COR-L47 (cell line): ENCODE measurements at places on chromosomes 16 and 17.

DNA sequence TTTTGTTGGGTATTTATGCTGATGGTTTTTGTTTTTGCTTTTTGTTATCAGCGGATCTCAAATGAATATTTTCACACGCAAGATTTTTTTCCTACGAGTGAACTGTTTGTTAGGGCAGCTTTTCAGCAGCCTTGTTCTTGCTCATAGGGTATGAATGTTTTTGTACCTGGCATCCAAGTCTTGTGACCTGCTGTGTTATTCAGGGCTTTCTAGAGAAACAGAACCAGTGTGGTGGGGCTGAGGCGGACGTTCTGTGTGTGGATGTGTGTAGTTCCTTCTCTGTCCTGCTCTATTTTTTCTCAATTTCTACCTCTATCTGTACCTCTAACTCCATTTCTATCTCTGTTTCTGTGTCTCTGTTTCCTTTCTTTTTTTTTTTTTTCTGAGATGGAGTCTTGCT is 78.3 kb downstream of the SNX29 start:
- no peak for DNase-seq

- no peak for DNase-seq
Observed at GRCh38 chr16:1541293-1542165, 8.1 kb downstream of the TMEM204 start.

DNA sequence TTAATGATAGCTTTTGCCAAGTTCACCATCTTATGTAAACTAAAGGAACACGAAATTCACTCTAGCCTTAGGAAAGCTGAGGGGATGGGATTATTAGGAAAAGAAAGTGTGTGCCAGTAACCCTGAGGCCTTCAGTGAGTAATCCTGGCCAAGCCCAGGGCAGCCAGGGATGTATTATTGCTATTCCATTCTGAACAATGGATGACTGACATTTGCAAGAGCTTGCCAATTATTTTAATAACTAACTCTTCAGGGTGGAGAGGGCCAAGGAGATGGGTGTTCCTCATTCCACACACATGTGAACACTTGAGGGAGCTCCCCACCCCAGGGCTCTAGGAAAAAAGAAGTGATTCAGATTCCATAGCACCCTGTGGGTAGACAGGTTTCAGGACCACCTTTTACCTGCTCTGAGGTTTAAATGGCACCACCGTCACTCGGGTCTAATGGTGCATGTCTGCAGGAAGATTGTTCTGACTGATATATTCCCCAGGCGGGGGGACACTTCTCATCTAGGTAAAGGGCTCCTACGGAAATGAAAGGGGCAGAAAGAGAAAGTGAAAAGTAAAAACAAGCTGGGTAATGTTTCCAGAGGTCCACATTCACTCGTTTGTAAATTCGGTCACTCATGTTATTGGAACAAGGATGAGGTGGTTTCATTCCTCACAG is 41.5 kb downstream of the TK2 start:
- no peak for DNase-seq

GRCh38 chr16:77705351-77705750 is 17.0 kb upstream of the NUDT7 start:
- DNase-seq = peak; percentile 44

DNA sequence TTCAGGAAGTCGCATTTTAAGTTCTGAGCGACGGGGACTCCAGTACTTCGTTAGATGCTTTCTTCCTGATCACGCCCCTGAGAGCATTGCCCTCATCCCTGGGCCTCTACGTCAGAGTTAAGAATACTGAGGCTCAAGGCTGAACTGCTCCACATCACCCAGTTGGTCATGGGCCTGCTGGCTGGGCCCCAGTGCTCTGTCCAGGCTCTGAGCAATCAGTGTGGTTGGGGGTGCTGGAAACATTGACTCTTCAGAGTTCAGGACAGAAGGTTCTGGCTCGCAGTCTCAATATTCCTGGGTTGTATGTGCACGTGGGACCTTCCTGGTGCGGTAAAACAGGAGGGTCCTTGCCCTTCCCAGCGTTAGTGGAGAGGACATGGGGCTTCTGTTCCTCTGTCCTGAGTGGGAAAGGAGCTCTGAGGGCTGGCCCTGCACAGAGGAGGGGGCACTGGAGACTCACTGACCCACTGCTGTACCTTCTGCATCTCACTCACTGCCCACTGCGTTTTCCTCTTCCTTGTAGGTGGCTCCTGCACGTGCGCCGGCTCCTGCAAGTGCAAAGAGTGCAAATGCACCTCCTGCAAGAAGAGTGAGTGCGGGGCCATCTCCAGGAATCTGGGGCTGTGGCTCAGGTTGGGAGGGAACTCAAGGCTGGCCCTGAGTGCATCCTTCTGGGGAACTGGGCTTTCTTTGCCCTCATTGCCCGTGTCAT is 518 bp downstream of the MT1E start:
- no peak for DNase-seq

DNA sequence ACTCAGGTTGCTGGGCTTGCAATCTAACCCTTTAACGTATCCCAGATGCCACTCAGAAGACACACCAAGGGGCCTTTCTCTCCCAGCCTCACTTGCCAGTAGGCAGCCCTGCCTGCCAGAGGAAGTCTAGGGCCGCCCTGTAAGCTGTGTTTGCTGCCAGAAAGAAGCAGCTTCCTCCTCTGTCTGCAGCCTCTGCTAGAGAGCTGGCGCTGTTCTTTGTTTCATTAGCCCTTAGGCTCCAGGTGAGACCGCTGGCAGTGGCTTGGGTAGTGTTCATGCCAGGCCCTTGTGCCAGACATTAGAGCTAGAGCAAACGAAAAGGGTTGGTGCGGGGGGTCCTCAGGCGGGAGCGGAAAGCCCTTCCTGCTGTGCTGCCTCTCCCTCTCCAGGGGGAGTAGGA is 8.9 kb downstream of the CTRL start:
- DNase-seq = peak; percentile 90

DNA sequence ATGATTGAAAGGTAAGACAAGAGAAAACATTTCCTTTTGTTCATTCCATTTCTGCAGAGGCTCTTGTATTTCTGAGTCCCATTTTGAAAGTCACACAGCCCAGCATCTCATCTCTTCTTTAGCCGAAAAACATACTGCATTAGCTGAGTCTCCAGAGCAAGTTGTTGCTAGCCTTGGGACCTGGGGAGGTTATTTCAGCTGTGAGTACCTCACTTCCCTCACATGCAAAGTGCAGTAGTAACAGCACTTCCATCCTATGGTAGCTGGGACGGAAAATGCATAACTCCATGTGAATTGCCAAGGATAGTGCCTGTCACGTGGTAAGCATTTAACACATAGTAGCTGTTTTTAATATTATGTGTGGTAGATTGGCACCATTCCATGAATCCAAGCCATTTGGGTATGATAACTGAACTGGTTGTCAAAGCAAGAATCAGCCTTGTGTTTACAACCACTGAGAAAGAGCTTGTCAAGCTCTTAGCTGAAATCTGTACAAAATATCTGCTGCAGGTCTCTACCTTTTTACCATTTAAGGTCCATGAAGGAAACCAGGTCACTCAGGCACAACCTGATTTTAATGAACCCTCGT is 345.7 kb downstream of the CDH13 start:
- DNase-seq = no peak

- no peak for DNase-seq
Observed at GRCh38 chr17:76404976-76405563, 20.7 kb downstream of the SPHK1 start.

DNA sequence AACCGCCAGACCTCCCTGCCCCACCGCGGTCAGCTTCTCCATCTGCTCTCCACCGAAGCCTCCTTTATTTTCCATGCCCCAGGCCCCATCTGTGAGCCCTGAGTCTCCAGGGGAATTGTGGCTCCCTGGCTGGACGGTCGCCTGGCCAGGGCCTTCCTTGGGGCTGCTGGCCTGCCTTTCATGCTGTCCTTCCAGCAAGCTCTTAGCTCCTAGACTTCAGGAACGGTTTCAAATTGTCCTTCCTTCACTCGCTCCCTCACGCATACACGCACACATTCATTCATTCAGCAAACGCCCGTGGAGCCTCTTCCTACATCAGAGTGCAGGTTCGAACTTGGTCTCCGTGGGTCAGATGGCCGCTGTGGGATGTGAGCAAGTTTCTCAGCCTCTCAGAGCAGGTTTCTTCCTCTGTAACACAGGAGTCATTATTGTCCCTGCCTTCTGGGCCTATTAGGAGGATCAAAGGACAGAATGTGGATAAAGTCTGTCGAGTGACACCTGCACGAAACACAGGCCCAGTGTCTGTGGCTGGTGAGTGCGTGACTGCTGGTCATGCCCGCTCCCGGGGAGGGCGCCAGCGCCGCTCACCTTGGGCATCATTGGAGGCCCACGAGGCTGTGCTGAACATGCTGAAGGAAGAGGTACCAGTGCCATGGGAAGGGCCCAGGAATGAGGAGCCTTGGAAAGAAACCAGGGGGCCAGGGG is 18.7 kb upstream of the GSE1 start:
- DNase-seq = no peak

DNA sequence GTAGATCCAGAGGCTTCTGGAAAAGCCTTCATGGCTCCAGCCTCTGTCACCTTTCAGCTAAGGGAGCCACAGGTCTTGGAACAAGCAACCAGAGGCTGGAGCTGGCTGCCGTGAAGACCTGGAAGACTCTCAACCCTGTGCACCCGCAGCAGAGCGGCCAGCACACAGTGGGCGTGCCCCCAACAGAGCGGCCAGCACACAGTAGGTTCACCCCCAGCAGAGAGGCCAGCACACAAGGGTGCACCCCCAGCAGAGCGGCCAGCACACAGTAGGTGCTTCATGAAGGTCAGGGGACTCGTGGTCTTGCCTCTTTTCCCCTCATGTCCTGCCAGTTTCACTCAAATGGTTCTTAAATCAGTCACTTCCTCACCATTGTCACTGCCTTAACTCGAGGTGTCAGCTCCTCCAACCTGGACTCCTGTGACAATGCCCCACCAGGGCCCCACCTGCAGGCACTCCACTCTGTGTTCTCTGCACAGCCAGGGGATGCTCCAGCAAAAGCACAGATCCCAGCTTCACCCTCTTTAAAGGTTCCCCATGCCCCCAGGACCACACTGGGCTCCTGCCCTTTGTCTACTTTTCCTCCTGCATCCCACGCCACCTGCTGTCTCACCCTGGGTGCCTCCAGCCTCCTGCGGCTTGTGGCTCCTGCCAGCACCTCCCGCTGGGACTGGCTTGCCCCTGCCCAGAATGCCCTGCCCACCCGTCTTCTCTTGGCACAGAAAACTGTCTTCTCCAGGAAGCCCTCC is 42.4 kb upstream of the DOC2B start:
- no peak for DNase-seq

DNA sequence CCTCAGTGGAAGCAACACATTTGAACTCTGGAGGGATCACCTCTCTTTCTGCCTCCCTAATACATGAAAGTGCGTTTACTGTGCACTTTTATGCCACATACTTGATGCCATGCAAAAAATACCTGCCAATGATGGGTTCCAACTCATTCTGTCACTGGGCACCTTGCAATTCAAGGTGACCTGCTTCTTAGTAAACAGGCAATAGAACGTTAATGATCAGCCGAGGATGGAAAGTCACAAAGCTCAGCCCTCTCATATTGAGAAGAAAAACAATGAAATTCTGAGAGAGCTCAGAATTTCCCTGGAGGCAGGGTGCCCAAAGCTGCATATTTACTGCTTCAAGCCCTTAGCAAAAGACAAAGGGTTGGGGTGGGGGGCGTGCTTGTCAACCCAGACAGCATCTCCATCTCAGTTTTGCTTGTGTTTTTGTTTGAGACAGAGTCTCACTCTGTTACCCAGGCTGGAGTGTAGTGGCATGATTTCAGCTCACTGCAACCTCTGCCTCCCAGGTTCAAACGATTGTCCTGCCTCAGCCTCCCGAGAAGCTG is 23.2 kb downstream of the LITAF start:
- no peak for DNase-seq

- DNase-seq = peak; percentile 1
Observed at GRCh38 chr16:15682105-15682570, 32.1 kb downstream of the NDE1 start.

DNA sequence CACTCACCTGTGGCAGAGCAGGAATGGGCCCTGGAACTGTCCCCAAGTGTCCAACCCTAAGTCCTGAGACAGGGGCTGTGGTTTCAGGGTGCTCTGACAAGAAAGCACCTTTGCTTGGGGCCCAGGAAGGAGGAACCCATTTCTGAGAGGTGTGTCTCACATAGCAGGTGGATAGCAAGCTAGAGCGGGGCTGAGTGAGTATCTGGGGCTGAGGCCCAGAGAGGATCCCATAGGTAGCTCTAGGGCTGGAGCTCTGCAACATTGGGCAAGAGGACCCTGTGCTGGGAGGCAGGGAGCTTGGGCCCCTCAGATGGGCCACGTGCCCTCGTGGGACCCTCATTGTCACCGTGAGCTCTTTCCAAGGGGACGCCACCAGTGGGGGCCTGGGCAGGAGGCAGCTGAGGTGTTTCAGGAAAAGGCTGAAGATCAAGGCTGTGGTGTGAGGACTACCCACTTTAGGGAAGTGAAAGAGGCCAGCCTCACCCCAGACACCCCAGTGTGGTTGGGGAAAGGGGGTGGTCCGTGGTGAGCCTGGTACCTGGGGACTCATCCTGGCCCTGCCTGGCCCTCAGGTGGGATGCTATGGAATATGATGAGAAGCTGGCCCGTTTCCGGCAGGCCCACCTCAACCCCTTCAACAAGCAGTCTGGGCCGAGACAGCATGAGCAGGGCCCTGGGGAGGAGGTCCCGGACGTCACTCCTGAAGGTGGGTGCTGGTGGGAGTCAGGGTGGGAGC is 5.3 kb downstream of the DEF8 start:
- no peak for DNase-seq

DNA sequence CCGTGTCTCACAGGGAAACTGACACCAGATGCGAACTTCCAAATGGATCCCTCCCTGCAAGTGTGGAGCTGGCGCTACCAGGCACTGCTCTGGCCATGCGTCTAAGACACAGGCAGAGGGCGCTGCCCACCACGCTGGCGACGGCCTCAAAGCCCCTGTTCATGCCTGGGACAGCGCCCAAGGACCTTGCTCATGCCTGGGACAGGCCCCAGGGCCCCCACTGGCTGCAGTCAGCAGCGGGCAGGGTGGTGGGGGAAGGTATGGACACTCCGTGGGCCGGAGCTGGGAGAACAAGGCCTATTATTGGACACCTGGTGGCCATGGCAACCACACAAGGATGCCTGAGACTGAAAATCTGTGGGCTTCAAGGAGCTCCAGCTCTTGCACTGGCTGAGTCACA is 8.8 kb downstream of the ZG16B start:
- peak; percentile 56 for DNase-seq

- no peak for DNase-seq
Observed at GRCh38 chr17:75548813-75549212, 23.3 kb downstream of the LLGL2 start.

DNA sequence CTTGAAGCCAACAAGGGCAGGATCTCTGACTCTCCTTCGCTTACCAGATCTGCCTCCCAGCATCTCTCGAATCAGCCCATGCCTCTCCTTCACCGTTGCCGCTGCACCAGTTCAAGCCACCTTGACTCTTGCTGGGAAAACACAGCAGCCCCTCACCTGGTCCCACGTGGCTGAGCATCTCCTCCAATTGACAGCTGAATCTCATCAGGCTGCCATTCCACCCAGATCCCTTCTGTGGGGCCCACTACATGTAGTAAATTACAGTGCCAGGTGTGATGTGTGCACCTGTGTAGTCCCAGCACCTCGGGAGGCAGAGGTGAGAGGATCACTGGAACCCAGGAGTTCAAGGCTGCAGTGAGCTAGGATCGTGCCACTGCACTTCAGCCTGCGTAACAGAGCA is 37.8 kb upstream of the C16orf78 start:
- no peak for DNase-seq
